ENCODE measurements at places on chromosomes 1 and 21.

GRCh38 chr1:31007462-31007991 is 58.0 kb downstream of the PUM1 start:
- DNase-seq = peak; percentile 63

- no peak for DNase-seq
Observed at GRCh38 chr1:219847215-219847855, 81.0 kb downstream of the SLC30A10 start.

GRCh38 chr1:38829368-38829767 is 30.2 kb downstream of the RRAGC start:
- DNase-seq = no peak

- DNase-seq = no peak
Observed at GRCh38 chr21:39326607-39327307, 13.3 kb upstream of the BRWD1 start.

DNA sequence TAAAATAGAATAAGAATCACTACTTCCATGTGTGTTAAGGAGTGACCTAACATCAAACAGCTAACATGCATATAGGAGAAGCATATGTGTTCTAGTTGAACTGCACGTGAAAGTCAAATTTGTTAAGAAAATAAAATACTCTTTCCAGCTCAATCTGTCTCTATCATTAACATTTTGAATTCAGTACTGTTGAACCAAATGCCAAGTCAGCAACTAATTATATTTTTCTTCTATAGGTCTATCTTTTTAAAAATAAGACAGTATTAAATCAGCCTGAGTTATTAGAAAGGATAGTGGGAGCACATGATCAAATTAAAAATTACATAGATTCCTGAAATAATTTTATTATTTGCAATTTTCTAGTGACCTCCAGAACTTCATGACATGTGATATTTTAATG is 141.8 kb downstream of the NRIP1 start:
- DNase-seq = no peak

GRCh38 chr1:207250431-207250830 is 71.0 kb upstream of the CD55 start:
- no peak for DNase-seq

DNA sequence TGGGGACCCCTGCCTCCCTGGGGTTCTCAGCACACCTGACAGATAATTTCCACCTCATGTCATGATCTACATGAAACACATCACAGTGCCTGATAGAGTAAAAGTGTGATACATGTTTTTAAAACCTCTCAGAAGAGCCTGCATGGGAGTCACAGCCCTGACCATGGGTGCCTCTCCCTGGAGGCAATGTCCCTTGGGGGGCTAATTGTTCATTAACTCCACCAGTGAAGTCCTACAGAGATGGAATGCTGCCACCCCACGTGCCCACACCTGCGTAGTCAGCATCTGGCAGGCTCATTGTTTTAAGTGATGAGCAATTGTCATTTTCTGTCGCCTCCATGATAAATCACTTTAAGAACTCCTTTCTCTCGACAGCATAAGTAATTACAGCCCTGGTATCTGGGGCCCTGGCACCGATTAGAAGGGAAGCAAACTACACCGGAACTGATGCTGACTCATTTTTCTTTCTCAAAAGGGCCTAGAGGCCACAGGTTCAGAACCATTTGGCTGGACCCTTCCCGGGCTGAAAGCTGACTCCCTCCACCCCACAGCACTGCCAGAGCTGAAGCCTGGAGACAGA is 109.6 kb upstream of the GJB5 start:
- no peak for DNase-seq

DNA sequence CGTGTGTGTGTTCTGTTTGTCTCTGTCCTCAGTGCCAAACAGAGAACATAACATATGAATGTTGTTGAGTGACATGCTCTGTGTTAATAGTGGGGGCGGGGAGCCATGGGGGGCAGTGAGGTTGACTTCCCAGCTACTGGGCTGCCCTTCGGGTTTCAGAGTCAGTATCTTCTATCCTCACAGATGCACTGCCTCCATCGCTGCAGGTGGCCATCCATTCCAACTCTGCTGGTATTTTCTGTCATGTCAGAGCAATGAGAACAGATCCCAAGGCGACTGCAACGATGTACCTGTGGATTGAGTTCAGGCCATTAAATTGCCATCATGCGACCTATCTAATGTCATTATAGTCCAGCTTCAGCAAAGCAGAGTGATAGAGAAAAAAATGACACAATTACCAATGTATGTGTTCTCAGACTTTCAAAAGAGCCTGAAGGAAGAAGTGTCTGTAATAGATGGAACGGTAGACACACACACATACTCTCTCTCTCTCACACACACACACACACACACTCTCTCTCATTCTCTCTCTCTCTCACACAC is 418.5 kb downstream of the RWDD3 start:
- no peak for DNase-seq

GRCh38 chr1:73516451-73516850 is 681.5 kb downstream of the LRRIQ3 start:
- no peak for DNase-seq

- DNase-seq = no peak
Observed at GRCh38 chr21:35309316-35309715, 260.2 kb upstream of the RUNX1 start.

- DNase-seq = no peak
Observed at GRCh38 chr1:105359457-105359856, 1609.8 kb downstream of the AMY1C start.

DNA sequence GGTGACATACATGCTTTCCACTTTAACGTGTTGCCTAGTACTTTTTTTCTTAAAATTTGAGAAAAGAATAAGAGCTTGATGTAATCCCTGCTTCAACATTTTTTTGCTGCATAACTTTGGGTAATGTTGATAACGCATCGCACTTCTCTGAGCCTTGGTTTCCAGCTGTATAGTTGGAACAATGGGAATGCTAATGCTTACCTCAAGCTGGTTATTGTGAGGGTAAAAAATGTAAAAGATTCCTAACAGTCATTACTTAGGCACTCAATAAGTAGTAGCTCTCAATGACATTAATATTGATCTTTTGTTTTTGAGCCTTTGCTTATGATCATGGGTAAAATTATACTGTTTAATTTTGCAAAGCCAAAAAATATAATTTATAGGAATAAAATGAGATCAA is 683.3 kb upstream of the CXADR start:
- no peak for DNase-seq

DNA sequence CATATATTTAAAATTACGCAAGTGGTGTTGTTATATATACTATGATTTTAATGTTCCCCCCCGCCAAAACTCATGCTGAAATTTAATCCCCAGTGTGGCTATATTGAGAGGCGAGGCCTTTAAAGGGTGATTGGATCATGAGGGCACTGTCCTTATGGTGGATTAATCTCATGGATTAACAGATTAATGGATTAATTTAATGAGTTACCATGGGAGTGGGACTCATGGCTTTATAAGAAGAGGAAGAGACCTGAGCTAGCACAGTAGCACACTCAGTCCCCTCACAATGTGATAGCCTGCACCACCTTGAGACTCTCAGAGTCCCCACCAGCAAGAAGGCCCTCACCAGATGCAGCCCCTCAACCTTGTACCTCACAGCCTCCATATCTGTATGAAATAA is 34.8 kb downstream of the C1orf198 start:
- no peak for DNase-seq

DNA sequence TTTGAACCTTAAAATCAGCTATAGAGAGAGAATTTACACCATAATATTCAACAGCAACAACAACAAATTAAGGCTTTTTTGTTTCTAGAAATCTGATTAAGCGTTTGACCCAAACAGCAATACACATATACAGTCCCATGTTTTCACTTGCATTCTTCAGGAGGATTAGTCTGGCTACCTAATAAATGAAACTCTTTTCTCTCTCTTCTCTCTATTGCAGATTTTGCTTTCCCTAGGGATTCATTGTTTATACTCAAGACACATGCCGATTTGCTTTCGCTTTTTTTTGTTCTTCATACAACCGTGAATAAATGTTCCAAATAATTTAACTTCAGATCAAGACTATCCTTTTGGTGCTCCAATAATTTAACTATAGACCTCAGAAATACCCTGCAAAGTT is 162.4 kb upstream of the PTBP2 start:
- DNase-seq = no peak

- DNase-seq = no peak
Observed at GRCh38 chr21:42216726-42217572, 2.0 kb upstream of the ABCG1 start.

DNA sequence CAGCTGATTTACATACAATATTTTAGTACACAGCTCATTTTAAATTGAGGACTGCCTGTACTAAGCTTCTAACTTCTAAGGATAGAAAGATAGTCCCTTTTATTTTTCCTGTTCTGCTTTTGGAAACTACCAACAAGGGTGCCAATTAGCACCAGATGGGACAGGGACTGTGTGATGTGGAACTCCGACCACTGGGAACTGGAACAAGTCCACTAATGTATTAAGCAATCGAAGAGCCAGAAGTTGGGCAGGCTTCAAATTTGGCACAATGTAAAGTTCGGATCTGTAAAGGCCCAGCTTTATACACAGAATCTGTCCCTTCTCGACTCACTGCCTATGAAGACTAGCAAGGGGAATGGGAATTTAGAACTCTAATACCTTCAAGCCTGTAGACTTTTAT is 149.3 kb downstream of the ZC3H11B start:
- DNase-seq = no peak

- no peak for DNase-seq
Observed at GRCh38 chr1:205676597-205676996, 3.7 kb downstream of the SLC45A3 start.

- DNase-seq = no peak
Observed at GRCh38 chr1:38018864-38019343, 6.4 kb downstream of the UTP11 start.

DNA sequence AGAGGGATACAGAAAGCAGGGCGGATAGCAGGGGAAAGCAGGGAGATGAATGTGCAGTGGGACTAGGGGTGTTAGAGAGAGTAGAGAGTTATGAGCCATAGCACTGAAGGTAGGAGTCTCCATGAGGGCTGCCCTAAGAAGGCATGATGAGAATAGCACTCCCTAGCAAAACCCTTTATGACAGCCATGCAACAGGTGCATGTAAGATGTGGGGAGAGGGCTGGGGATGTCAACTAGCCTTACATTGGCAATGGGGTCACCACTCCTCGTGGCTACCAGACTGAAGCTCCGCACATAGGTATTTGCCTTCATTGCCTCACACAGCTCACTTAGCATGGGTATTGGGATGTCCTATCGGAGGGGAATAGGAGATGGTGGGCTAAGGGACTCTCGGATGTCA is 4.6 kb downstream of the TMOD4 start:
- DNase-seq = no peak

DNA sequence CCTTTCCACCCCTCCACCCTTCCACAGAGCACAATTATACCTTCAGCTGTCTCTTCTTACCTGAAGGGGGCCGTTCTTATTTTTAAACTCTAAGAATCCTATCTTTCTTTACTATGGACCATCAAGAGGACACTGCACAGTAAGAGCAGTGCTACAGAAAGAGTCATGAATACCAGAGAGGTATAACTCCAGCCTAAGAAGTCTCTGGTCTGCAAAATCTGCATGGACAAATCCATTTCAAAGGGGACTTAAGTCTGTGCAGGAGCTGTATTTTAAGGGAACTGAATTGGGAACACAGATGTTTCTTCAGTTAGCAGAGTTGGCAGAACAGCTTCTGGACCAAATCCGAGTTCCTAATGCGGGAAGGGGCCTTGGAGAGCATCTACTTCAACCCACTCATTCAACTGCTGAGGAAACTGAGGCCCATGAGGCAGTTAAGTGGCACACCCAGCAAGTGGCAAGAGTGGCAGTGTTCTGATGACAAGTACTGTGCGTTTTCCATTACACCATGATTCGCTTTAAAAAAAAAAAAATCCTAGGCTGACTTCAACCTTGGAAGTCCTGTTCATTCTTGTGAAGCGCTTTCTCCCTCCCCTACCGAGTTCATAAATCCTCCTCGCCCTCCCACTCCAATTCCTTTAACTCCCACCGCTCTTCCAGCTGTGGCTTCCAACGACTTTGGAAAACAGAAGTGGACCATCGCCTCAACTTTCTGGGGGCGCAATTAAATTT is 1.8 kb downstream of the PLPP3 start:
- DNase-seq = no peak

DNA sequence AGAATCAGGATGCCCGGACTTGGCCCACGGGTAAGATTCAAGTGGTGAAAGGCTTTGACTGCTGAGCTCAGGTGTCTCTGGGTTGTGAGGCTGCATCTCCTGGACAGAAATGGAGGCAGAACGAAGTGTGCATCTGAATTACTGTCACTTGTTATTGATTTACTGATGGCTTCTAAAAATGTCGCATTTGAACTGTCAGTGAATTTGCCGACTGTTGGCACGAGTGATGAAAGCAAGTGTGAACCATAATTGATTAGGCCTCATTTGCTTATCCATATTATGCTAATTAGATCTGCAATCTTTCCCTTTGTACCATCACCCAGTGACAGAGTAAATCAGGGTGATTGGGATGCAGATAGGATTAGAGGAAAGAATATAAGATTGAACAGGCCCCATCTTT is 252.4 kb downstream of the NUF2 start:
- no peak for DNase-seq

GRCh38 chr1:80801695-80802094 is 999.0 kb upstream of the ADGRL2 start:
- no peak for DNase-seq

GRCh38 chr1:58789322-58789856 is 5.5 kb upstream of the JUN start:
- DNase-seq = no peak

- DNase-seq = no peak
Observed at GRCh38 chr1:211524521-211524920, 32.6 kb upstream of the RD3 start.

DNA sequence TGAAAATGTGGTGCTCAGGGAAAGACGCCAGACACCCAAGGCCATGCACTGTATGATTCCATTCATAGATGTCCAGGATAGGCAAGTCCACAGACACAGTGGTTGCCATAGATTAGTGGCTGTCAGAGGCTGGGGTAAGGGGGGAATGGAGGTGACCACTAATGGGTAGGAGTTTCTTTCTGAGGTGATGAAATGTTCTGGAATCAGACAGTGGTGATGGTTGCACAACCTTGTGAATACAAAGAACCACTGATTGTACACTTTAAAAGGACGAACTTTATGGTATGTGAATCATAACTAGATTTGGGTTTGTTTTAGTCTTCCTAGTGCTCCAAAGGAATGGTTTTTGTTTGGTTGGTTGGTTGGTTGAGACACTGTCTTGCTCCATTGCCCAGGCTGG is 51.7 kb downstream of the PRAMEF20 start:
- no peak for DNase-seq

- no peak for DNase-seq
Observed at GRCh38 chr1:170765712-170766330, 101.9 kb downstream of the PRRX1 start.

GRCh38 chr21:29429218-29429617 is 130.5 kb downstream of the BACH1 start:
- DNase-seq = no peak

GRCh38 chr1:118979754-118980575 is 8.2 kb downstream of the TBX15 start:
- DNase-seq = no peak

DNA sequence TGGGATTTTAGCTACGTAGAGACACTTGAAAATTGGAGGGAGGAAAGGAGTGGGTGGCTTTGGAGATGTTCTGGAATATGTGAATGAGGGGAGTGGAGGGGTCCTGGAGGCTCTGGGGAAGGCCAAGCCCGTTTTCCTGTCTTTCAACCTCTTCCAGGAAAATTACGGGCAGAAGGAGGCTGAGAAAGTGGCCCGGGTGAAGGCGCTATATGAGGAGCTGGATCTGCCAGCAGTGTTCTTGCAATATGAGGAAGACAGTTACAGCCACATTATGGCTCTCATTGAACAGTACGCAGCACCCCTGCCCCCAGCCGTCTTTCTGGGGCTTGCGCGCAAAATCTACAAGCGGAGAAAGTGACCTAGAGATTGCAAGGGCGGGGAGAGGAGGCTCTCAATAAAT is 442 bp upstream of the RUSC1 start:
- DNase-seq = no peak

Data from keratinocyte (primary cell).